ENCODE measurements at places on chromosomes 5 and 9.
A peak's percentile ranks its signal among the peaks of the same experiment; 100 is the strongest.

GRCh38 chr9:120465685-120466407 lies 114.1 kb downstream of the CDK5RAP2 start:
- no peak for DNase-seq

DNA sequence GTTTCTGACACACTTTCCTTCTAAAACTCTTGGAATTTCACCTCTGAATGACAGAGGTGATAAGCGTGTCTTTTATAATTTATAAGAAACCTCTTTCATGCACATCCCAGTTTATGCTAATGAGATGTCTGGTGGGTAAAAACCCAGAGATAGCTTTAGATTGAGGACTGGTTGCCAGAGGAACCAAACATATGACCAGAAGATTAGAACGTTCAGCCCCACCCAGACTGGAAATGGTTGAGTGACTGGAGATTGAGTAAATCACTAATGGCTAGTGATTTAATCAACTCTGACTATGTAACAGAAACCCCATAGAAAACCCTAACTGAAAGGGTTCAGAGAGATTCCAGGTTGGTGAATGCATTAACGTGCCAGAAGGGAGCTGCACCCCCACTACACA lies 69.2 kb downstream of the CDH18 start:
- DNase-seq = no peak

DNA sequence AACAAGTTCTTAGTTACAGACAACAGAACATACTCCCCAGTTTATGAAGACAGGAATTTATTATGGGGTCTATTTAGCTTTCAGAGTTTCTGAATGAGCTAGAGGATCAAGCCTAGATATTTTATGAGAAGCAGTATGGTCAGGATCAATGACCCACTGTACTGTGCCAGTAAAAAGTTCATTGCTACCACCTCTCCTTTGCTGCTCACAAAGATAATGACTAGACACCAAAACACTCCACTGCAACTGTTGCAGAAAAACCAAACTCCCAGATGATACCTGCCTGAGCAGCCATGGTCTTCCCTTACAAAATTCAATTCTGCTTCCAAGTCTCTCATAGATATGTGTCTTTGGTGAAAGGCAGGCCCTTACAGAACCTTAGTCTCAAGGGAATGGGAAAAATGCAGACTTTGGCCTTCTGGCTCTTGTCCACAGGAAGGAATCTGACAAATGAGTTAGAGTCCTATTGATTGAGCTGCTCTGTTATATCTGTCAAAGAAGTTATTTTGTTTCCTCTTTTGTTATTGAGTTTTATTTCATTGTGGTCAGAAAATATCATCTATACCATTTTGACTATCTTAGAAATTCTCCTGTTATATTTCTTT lies 74.7 kb upstream of the RASGRF2 start:
- no peak for DNase-seq

DNA sequence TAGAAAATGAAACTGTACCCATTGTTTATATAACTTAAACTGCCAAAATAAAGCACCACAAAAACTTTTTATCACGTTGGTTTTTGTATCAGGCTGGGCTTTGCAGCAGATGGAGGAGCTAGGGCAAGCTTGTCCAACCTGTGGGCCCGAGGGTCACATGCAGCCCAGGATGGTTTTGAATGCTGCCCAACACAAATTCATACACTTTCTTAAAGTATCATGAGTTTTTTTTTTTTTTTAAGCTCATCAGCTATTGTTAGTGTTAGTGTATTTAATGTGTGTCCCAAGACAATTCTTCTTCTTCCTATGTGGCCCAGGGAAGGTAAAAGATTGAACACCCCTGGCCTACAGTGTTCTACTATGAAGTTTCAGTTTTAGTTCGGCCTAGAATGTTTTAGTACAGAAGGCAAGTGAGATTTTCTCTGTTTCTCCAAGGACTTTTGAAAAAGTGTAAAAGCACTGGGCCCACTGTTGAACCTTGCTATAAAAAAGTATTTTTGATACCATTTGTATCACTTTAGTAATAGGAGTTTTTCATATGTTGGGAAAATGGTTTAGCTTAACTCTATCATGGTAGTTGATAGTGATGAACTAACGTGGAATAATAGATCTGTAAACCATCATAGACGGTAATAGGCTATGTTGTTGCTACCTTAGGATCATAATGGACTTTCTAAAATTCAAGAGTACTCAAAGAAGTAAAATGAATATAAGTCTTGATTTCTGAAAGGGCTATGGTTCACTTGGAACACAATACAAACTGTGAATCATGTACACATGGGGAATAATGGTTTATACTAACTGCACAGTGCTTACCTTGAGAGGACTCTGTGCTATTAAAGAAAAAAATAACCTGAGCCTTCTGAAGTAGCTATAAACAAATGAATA lies 2.9 kb downstream of the CDKN2A start:
- no peak for DNase-seq

- DNase-seq = no peak
Observed at GRCh38 chr9:73426269-73426668, 274.6 kb downstream of the ANXA1 start.

DNA sequence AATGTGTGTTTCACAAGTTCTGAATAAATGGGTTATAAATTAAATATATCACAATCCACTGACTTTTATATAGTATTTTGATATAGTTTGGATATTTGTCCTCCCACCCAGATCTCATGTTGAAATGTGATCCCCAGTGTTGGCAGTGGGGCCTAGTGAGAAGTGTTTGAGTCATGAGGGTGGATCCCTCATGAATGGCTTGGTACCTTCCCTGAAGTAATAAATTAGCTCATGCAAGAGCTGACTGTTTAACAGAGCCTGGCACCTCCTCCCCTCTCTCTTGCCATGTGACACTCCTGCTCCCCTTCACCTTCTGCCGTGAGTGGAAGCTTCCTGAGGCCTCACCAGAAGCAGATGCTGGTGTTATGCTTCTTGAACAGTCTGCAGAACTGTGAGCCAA lies 127.9 kb upstream of the PALM2AKAP2 start:
- no peak for DNase-seq

DNA sequence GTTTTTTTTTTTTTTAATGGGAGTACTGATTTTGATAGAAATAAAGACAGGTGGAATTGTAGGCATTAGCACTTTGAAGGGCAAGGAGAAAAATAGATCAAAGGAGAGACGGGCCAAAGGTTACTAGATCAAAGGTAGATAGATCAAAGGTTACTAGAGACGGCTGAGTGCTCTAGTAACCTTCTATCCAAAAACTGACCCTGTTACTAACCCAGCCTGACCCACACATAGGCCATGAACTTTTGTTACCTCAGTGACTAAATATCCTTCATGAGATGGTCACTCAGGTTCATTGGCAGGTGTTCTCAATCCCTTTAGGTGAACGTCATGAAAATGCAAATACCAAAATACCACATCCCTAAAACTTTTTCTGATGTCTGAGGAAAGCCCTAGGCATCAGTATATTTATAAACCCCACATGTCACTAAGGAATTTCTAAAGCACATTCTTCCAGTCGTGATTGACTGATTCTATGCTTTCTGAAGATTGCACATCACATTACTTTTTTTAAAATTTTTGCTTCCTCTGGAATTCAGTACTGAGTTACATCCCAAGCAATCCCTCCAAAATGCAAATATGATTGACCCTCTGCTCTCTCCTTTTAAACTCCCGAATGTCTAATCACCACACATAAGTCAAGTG lies 772.7 kb downstream of the BRINP1 start:
- DNase-seq = no peak

- no peak for DNase-seq
Observed at GRCh38 chr9:98142182-98142907, 23.3 kb upstream of the TRIM14 start.

DNA sequence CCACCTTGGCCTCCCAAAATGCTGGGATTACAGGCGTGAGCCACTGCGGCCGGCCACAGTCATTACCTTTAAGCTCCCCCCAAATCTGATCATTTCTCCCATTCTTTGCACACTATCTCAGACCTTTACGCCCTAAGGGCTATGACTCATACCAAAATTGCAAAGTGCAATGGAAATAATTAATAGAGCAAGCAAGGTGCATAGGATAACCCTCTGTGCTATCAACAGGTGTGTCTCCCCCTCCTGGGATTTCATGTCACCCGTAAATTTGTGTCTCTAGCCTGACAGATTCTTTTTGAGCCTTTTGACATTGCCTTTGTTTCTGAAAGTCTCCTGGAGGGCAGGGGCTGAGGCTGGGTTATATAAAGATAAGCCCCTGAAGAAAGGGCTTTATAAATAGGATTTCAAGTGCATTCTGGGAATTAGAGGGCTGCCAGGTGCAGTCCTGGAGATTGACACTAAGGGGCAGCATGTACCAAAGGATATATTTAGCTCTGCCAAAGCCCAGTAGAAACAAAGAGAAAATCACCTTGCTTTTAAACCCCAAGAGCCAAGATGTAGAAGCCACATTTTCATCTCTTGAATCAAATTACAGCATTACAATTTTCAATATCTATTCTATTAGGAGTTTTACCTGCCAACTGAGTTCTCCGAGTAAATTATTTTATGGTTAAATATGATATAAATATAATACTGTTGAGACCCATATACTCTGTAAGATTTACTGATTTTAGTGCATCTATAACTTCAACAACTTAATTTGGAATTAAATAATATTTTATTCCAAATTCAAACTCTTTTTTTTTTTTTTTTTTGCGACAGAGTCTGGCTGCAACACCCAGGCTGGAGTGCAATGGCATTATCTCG lies 18.2 kb downstream of the S100Z start:
- peak; percentile 9 for DNase-seq

DNA sequence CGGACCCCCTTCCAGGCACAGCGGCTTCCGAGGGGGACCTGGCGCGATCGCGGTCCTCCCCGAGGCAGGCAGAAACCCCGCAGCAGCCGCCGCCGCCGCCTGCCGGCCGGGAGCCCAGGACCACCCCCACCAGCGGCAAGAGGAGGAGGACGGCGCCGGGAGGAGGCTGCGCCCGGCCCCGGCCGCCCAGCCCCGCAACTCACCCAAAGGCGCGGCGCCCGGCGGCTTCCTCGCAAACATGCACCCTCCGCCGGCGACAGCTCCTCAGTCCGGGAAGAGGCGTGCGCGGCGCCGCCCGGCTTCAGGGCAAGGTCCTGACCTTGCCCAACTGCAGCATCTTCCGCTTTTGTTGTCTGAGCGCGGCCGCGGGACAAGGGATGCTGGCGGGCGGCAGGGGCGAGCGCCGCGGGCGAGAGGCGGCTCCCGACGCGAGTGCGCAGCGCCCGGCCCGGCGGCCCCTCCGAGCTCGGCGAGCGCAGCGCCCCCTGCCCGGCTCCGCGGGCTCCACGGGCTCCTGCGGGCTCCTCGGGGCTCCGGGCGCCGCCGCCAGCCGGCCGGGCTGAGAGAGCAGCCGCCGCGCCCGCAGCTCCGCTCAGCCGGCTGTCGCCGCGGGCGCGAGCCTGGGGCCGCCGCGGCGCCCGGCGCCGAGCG lies 507 bp downstream of the CTNND2 start:
- DNase-seq = no peak

DNA sequence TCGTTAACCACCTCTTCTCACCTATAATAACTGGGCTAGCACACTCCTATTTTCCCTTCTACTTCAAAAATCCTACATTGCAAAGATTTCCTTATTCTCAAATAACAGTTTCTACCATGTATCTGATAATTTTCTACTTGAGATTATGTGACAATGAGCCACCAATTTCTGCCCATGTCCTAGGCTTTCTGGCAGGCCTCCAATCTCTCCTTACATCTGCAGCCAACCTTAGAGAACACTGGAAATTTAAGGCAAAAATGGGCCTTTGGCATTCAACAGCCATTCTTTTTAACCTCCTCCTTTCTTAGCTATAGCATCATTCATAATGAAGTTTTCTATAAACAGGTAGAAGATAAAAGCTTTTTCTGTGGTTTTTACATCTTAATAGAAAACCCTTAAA lies 225.1 kb downstream of the ARRDC3 start:
- no peak for DNase-seq

- DNase-seq = no peak
Observed at GRCh38 chr5:169895926-169896325, 84.4 kb downstream of the INSYN2B start.

DNA sequence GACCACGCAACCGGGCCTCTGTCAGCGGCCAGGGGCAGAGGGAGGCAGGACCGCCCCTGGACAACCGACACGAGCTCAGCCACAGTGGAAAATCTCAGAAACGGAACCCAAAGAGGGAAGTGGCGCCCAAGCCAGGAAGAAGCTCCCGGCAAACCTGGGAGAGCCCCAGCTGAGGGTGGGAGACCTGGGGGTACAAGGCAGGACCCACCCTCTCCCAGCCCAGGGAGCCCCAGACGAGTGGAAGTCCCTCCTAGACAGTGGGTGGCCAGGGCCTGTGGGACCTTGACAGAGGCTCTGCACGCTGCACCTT lies 3.0 kb downstream of the SLC12A7 start:
- DNase-seq = no peak

DNA sequence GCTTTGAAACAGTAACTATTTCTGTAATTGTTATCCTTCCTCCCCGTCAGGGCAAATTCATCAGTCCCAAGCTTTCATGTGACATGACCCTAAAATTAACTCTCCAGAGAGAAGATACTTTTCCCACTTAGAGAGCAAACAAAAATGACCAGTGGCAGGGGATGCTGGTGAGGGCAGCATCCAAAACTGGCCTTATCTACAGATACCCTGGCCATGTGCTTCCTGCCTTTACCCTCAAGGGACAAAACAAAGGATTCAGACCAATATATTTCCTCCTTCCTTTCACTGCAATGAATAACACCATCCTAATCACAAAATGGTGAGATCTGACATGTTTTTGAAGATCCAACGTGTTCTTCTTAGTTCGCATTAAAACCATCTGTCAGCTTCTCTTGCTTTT lies 267.2 kb downstream of the MAN2A1 start:
- no peak for DNase-seq

- peak; percentile 29 for DNase-seq
Observed at GRCh38 chr9:75001719-75002421, 26.2 kb downstream of the CARNMT1 start.

DNA sequence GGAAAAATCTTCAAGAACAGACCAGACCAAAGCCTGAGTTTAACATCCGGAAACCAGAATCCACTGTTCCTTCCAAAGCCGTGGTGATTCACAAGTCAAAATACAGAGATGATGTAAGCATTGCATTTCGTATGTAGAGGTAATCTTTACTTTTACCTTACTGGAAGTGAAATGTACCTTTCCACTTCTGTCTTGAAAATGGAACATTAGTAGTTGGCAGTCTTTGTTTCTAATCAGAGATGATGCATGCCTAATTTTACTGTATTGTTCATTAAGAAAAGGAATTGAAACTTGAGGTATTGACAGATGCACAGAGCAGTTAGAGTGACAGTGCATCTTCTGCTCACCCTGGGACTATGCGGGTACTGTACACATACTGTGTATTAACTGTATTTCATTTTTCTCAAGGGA lies 34.6 kb downstream of the HABP4 start:
- no peak for DNase-seq

- no peak for DNase-seq
Observed at GRCh38 chr9:117359910-117360309, 54.9 kb downstream of the ASTN2 start.

GRCh38 chr5:168307925-168308584 lies 16.6 kb downstream of the WWC1 start:
- DNase-seq = no peak

- DNase-seq = no peak
Observed at GRCh38 chr9:136854113-136854841, 2.1 kb downstream of the MAMDC4 start.

- DNase-seq = no peak
Observed at GRCh38 chr5:163269624-163270023, 167.8 kb upstream of the CCNG1 start.

GRCh38 chr5:81020478-81021167 lies 60.5 kb downstream of the RASGRF2 start:
- no peak for DNase-seq

- DNase-seq = no peak
Observed at GRCh38 chr5:143399616-143400540, 3.6 kb downstream of the NR3C1 start.
